ENCODE measurements at places on chromosomes 1 and 21. TPM values are rescaled to one million over a fixed set of nuclear protein-coding genes. Genes with fewer than 3 reads are reported as not detected.

DNA sequence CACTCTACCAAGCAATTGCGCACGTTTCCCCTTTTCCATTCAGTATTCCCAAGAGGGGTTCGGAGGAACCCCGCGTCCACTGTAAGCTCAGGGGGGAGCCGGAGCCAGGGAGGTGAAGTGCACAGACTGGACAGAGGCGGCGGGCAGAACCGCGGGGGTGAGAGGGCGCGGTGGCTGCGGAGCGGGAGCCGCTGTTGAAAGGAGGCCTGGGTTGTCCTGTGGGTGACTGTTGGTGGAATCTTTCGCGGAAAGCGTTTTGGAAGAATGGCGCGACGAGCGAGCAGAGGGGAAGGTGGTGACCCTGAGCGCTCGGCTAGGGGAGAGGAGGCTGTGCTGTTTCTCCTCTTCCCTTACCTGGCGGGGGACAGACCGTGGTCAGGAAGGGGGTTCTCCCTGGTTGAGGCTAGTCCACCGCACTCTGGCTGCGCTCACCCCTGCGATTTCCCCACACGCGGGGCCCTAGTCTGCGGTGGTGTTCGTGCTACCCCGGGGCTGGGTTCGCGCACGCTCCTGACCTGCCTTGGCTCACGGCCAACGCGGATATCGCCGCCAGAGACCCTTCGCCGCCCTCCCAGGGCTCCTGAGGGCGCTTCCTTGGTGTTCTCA lies 92.8 kb downstream of the PRKAB2 start:
- DNase-seq = no peak

DNA sequence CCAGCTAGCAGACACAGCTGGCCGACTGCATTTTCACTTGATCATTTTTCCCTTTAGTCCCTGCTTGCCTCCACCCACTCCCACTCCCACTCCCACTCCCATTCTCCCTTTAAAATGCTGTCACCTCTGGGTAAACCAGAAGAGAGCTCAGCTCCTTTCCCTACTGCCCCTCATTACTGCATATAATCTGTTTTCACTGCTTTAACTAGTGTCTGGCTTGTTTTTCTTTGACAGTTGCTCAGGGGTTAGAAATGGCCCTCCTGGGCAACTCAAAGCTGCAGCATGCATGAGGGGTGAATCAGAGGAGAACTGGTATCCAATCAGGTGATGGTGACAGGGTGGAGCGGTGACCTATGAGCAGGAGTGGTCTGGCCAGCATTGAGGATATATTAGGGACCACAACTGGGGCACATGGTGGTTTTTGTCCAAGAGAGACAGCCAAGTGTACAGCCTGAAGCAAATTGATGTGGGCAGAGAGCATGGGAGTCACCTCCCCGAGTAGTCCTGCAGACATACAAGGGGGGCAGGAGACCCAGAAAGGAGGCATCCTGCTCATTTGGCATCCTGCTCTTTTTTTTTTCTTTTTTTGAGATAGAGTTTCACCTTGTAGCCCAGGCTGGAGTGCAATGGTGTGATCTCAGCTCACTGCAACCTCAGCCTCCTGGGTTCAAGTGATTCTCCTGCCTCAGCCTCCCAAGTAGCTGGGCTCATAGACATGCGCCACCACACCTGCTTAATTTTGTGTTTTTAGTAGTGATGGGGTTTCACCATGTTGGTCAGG lies 42.6 kb upstream of the SRSF10 start:
- DNase-seq = no peak

DNA sequence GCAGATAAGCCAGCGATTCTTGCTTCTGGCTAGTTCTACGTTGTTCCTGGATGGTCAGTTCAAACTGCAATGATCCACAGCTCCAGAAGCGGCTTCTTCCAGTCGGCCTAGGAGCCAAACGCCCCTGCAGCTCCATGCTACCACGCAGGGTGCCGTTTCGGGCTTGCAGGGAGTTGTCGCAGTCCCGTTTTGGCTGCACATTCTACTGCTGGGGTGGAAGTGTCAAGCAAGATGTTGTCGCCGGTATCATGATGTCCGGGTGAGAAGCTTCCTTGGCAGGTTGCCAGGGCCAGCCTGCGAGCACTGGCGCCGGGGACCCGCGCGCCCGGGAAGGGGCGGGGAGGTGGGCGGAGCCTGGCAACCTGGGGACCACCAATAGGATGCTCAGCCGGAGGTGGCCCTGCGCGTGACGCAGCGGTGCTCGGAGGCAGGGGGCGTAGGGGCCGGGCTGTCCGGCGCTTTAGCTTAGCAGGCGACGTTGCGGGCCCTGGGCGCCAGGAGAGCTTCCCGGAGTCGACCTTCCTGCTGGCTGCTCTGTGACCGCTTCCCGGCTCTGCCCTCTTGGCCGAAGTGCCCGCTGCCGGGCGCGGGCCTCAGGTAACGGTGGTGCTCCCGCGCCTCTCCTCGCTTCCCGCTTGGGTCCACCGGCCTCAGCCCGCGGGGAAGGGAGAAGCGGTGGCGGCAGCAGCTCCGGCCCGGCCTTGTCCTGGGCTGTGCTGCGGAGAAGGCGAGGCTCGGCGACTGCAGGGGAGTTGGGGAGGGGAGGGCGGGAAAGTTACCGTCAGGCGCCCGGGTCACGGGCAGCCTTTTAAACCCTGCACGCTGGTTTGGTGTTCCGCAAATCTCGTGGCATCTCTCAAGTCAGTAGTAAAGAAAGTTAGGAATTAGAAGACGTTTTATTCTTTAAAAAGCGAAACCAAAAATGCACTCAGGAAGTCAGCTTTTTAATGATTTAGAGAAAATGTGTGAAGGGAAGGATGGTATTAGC lies at the start of gene SOAT1:
Gene SOAT1 (plus strand): TSS at position 458 of the 988 bp plus-strand sequence. CDS start 8,888 bp downstream, outside the sequence.
- DNase-seq = peak; percentile 95

DNA sequence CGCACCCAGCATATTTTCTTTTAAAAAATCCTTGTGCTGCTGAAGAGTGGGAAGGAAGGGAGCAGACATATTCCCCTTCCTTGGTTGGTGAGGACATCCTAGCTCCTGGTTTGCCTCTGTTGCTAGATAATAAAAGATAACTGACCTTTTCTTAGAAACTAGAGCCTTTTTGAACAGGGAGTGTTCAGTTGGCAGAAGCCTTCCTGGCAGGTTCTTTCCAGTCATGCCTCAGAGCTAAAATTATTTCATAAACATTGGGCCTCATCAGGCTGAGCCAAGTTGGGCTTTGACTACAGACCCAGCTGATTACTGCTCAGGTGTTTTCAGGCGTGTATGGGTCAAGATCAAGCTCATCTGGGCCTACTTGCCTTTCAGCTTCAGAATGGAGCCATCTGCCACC lies 22.7 kb upstream of the SH3BGRL3 start:
- no peak for DNase-seq

DNA sequence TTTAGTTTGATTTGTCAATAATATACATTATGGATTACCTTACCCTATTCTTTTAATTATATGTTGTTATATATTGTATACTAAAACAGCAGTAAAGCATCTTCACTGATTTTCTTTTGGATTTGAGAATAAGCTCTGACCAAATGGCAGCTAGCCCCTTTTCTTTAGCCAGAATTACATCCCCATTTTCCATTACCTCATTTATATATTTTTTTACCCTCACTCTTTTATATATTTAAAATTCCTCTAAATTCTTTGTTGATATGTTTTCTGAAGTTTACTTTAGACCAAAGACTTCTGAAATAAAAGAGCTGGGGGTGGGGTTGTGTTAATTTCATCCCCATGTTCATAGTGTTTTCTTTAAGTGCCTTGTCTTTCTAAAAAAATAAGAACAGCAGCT lies 24.6 kb downstream of the ANGPTL1 start:
- DNase-seq = peak; percentile 65

- no peak for DNase-seq
Measured at GRCh38 chr1:169110689-169111447, 4.4 kb downstream of the ATP1B1 start.

- no peak for DNase-seq
Measured at GRCh38 chr1:152884966-152885624, 7.0 kb downstream of the SMCP start.

DNA sequence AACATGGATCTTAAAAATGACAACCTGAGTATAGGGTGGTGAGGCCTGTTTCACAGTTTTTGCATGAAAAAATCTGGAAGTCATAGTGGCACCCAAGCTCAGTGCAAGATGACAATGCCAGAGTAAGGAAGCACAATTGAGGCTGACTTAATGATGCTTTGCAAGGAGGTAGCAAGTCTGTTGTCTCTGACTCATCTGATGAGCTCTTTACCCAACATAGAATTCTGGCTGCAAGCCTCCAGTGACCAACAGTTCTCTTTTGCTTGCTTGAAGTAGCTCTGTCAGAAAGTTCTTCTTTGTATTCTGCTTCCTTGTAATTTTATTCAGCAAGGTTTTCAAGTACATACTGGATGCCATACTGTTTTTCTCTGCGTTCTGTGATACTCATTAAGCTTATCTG lies 117.1 kb downstream of the FOXD2 start:
- no peak for DNase-seq

- no peak for DNase-seq
Measured at GRCh38 chr1:41740630-41741239, 178.0 kb downstream of the HIVEP3 start.

DNA sequence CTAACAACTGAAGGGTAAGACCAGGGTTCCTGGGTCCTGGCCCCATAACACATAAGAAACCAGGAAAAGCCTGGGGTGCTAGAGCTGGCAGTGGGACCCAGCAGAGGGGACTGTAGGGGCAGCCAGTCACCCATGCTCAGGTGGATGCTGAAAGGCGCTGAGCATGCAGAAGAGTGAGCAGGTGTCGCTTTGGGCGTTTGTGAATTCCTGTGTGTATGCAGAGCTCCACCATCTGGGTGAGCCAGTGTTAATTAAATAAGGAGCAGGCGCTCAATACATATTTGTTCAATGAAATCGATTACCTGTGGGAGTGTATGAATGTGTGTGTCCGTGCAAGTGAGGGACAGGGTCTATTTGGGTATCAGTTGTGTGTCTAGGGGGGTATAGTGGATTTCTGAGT lies 499 bp downstream of the C1QA start:
- DNase-seq = no peak

- no peak for DNase-seq
Measured at GRCh38 chr1:53348486-53349368, 20.9 kb upstream of the LRP8 start.

DNA sequence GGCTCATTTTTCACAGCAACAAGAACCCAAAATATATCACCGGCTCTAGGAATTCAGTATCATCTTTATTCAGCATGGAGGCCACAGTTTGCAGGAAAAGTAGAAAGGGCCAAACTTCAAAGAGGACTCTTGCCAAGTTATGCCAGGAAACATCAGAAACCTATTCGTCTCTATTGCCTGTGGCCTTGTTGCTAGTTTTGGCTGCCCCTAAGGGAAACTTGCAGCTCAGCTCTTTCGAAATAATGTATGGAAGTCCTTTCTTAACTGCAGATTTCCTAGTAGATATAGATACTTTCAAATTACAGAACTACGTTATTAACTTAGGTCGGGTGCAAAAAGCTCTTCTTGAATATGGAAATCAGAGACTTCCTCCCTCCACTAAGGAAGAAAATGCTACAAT lies 4.2 kb upstream of the NENF start:
- no peak for DNase-seq

- no peak for DNase-seq
Measured at GRCh38 chr1:34186741-34187494, 10.2 kb downstream of the C1orf94 start.

DNA sequence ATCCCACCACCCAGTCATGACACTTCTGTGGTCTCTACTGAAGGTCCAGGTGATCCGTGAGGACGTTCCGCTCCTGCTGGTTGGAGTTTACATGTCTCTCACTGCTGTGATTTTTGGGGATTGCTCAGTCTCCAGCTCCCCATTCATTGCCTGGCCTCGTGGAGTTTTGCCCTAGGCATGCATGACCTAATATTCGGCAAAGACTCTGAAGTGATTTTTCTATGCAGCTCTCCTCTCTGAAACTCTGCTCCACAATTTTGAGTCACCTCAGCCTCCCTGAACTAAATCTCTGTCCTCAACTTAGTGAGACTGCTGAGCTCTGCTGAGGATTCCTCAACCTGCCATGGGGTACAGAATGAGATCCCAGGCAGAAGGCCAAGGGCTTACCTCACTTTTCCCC lies 174.4 kb upstream of the FGGY start:
- no peak for DNase-seq

GRCh38 chr1:183632114-183632513 lies 3.5 kb downstream of the ARPC5 start:
- DNase-seq = no peak

GRCh38 chr1:109793089-109793485 lies 29.4 kb upstream of the EPS8L3 start:
- no peak for DNase-seq

GRCh38 chr1:26233903-26234643 lies at the start of gene CEP85:
Gene CEP85, plus strand, starts transcription at chr1:26234200. Its CDS starts 5,584 bp downstream, at chr1:26239784.
- DNase-seq = peak; percentile 96

- no peak for DNase-seq
Measured at GRCh38 chr1:158932171-158932570, 819 bp downstream of the PYHIN1 start.

DNA sequence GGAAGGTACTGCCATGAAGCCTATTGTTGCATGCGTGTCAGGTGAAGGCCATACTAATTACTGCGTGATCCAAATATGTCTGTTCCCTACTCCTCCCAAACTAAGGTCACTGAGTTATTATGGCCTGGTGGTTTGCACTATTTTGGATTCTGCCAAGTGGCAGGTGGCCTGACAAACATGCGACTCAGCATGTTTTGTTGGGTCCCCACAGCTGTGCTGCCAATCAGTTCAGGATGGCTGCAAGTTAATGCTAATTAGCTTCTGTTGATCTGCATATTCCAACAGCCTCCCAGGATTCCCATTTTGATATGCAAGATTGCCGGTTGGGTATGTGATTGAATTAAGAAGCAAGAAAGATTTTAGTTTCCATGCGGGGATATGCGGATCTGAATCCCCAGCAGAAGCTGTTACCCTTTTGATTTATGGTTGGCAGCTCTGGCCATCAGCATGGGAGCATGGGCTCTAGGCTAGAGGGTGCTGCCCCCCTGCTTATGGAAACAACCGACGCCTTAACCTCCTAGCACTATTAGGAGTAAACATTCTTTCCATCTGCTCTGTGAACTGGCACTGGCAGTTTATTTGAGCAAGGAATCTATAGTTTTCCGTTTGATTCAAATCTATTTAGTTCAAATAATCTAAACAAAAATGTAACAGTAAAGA lies 429.8 kb upstream of the C1orf87 start:
- peak; percentile 35 for DNase-seq

The C1orf87 gene
- 0.74 TPM for polyA plus RNA-seq

The TEX38 gene
- polyA plus RNA-seq = not detected

The DMBX1 gene
- polyA plus RNA-seq = not detected

The AK2 gene
- polyA plus RNA-seq = 148 TPM

The LCE1B gene
- not detected for polyA plus RNA-seq

The PPIE gene
- polyA plus RNA-seq = 41.2 TPM

The LY9 gene
- polyA plus RNA-seq = 0.41 TPM

The PPIAL4G gene
- polyA plus RNA-seq = not detected

The CHRM3 gene
- polyA plus RNA-seq = 1.8 TPM

The AXDND1 gene
- not detected for polyA plus RNA-seq

The ATP1A1 gene
- 105 TPM for polyA plus RNA-seq

The GUCA2B gene
- polyA plus RNA-seq = not detected

The AKR1A1 gene
- 137 TPM for polyA plus RNA-seq

The SLFNL1 gene
- polyA plus RNA-seq = 0.41 TPM

The BCAN gene
- polyA plus RNA-seq = 3.6 TPM
